Activated naive CD4-positive, alpha-beta T cell treated with Interleukin-2 at 50 U/mL for 16 hours (primary cell): ENCODE measurements at places on chromosomes 3 and 15.

GRCh38 chr15:35630532-35630931 is 84.6 kb upstream of the DPH6 start:
- no peak for DNase-seq

GRCh38 chr3:6229778-6230410 is 631.0 kb upstream of the GRM7 start:
- no peak for DNase-seq

DNA sequence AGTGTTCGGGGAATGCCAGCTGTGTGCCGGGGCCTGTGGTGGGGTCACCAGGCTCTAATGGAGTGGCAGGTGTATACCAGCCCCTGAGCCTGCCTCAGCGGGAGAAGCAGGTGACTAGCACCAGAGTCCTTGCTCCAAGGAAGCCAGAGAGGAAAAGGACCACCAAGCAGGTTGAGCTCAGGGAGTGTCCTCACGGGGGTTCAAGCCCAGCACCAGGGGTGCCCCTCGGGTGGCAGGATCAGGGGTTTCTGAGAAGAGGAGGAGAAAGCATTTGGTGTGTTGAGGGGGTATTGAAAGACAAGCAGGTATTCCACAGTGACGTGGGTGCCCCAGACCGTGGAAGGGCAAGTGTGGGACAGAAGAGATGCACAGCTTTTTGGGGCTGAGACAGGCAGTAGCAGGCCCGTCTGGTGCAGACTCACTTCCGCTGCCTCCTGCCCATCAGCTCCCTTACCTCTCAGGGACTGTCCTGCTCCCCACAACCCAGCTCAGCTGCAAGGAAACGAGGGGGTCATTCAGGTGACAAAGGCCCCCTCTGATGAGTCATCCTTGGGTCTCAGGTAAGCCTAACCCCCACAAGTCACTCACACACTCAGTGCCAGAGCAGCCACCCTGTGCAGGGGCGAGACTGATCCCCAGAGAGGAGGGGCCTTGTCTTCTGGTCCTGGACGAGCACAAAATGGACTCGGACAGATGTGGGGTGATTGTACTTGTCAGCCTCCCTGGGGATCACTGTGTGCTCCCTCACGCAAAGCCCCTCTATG is 21.4 kb upstream of the POC1A start:
- no peak for DNase-seq

DNA sequence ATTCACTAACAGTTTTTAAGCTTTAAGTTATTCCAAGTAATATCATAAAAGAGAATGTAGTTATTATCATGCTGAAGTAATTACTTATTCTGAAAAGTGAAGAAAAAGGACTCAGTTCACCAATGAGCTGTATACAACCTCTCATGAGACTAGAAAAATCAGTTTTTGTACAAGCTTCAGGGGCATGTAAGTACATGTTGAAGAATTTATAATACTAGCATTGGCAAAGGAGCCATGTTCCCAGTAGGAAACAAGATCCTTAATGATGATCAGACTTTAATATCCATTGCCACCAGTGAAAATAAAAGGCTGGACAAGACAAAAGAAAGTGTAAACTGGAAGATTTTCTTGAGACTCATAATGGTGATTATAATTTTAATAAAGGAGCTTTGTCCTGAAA is 532.8 kb downstream of the PLOD2 start:
- no peak for DNase-seq

DNA sequence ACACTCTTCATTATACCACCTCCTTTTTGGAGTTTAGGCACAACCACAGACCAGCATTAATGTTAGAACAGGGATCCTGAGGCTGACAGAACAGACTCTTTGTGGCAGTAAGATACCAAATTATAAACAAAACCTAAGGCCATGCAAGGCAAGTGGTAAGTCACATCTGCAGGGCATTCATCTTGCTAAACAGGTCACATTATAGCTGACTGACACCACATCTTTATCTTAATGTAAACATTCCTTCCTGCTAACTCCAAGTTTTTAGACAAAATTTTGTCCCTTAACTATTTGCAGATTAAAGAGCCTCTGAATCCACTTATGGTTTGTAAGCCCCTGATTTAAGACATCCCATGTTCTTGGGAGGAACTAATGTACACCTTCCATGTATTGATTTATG is 500.6 kb downstream of the PYDC2 start:
- no peak for DNase-seq

- DNase-seq = no peak
Observed at GRCh38 chr3:150913133-150913922, 8.1 kb upstream of the MINDY4B start.

GRCh38 chr3:142941373-142942123 is 21.9 kb downstream of the PAQR9 start:
- DNase-seq = no peak

DNA sequence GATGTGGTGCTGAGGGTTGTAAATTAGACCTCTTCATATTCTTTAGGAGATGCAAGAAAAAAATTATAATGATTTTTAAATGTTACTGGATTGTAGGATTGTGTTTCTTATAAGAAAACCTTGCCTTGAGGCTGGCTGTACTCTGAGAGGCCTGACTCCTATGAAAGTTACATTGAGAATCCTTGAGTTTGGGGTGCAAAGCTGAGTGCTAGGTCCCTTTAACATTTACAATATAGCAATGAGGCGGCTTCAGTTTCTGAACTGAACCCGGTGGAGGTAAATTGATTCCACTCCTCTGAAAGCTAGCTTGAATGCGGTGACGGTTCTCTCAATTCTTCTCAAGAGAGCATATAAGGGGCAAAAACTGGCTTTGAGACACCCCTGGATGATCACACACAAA is at the start of gene TMPRSS7:
Gene TMPRSS7, plus strand, starts transcription at position 301 of the 400 bp plus-strand sequence. CDS start 110 bp downstream, outside the sequence.
- no peak for DNase-seq

- DNase-seq = no peak
Observed at GRCh38 chr3:64888840-64889392, 201.1 kb upstream of the ADAMTS9 start.

DNA sequence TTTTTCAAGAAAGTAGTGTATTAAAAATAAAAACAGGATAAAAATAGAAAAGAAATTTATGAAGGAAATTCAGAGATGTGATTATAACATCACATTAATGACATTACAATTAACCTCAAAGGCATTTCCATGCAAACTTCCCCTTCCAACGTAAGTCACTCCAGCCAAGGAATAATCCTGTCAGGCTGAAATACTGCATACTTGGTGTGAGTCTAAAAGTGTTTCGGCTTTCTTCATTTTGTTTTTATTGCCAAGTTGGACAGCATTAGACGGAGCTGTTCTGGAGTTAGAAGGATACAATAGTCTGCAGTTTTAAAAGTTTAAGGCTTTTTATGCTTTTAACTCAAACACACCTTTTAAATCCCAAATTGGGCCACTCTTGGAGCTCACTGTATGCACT is 435.0 kb downstream of the MECOM start:
- DNase-seq = no peak

GRCh38 chr3:148815316-148816110 is 12.1 kb upstream of the CPB1 start:
- DNase-seq = no peak

- DNase-seq = no peak
Observed at GRCh38 chr3:54309601-54310000, 187.2 kb downstream of the CACNA2D3 start.

DNA sequence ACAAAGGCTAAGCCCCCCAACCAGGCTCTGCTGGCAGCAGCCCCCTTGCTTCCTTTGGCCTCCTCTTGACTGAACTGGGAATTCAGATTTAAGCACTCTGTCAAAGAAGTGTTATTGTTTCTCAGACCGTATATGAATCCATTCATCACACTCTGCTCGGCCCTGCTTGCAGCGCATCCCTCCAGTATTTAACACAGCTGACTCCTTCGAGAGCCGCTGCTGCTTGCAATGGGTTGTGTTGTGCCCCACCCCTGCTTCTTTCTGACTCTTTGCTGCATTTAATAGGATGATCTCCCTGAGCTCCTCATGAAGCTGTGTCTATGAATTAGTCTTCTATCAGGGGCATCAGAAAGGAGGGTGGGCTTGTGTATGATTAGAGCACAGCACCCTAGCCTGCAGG is 31.2 kb downstream of the C3orf20 start:
- DNase-seq = no peak

DNA sequence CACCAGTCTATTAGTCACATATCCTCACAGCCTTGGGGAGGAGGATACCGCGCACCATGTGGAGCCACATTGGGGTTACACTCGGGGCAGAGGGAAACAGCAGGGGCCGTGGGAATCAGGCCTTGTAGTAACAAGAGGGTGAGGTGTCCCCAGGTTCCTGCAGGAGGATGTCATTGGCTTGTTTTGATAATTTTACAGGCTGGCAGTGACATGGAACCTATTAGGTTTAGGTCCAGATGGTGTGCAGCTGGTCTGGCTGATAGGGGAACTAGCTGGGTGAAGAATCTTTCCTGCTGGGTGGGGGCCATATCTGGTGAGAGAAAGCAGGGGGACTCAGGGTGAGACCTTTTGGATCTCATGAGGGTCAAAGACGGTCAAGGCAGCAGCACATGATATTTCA is 9.8 kb upstream of the MEF2A start:
- no peak for DNase-seq

DNA sequence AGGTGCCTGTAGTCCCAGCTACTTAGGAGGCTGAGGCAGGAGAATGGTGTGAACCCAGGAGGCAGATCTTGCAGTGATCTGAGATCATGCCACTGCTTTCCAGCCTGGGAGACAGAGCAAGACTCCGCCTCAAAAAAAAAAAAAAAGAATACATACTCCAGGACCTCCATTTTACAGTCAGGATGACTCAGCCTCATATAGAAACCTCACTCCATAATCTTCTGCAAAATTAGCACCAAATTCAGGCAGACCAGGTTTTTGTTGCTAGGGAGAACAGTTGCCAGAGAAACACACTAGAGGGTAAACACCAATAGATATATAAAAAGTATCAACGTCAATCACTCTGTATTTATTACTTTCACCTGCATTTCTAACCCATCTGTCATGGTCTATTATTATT is 28.3 kb upstream of the AP3B2 start:
- no peak for DNase-seq

GRCh38 chr3:64398476-64398875 is 173.2 kb upstream of the PRICKLE2 start:
- DNase-seq = no peak
